NCI-H1436 treated with DMSO at 0.1 percent for 48 hours (cell line): ENCODE measurements at places on chromosomes 7 and 10.

- DNase-seq: no peak
These were observed 38.7 kb upstream of the CDK1 start for GRCh38 chr10:60739558-60739957.

DNA sequence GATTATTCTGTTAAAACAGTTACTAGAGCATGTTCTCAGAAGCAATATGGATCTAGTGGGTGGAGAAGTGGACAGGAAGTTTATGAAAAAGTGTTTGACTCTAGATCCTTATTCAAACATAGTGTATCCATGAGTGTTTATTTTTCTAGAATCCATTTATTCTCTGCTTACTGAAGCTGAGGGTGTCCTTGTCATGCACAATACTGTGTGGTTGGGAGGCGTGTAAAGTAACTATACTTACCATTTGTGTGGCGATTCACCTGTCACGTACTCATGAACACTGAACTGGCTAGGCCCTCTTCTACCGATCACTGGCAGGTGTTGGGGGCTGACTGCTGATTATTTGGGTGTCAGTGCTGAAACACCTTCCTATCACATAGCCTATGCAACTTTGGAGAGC lies 74.0 kb downstream of the POU6F2 start:
- DNase-seq: no peak

DNA sequence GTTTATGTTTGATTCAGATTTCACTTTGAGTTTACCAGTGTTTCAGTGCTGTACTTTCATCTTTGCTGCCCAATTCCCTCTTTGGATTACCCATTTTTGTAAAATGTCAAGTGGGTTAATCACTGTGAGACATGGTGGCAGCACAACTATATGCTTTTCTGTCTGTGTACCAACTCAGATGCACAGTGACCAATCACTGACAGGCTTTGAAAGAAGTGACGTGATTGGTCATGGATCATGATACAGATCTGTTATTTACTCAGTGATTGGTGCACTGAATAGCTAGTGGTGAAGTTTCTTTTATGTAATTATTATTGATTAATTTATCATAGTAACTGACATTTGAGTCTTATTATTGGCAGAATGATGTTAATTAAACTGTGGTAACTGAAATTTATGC lies 126.9 kb downstream of the SDK1 start:
- DNase-seq: no peak

GRCh38 chr10:118163217-118163616 lies 116.5 kb upstream of the RAB11FIP2 start:
- DNase-seq: no peak

DNA sequence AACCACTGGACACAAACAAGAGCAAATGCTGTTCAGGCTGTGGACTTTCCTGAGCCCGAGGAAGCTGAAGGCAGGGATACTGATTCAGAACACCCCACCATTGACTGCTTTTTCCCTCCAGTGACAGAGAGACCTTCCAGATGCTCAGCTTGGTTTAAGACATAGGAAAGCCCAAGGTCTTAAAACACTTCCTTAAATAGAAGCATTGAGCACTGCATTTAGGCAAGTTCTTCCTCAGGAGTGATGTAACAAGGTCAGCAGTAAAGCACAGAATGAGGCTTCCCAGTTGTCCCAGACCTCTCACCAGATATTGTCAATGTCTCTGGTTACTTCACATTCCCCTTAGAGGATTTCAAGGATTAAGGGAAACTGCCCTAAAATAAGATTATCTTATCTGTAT lies 19.6 kb upstream of the CDCA7L start:
- DNase-seq: no peak

GRCh38 chr7:25840209-25840792 lies 311.7 kb upstream of the NFE2L3 start:
- DNase-seq: no peak
